Hematopoietic multipotent progenitor cell treated with erythropoietin and hydrocortisone succinate and interleukin-3 and kit ligand, for 17 days (in vitro differentiated cells): ENCODE measurements at places on chromosomes 11 and 22.

- DNase-seq, result no peak
Measured at GRCh38 chr11:106400949-106401570, 323.6 kb downstream of the AASDHPPT start.

GRCh38 chr11:63816166-63816565, 2.9 kb downstream of the SPINDOC start:
- no peak for DNase-seq

DNA sequence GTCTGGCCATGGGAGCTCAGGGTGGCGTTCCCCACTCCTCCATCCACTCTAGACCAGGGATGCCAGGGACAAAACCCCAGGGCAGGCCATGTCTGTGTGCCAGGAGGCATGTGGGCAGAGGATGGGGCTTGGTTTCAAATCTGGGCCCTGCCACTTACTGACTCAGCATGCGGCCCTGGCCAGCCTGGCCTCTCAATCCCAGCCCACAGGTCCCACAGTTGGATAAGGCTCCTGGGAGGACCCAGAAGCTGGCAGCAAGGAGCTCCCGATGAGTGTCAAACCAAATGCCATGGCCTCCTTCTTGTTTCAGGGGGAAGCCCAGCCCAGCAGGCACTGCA, 1290.4 kb downstream of the BRD1 start:
- no peak for DNase-seq

DNA sequence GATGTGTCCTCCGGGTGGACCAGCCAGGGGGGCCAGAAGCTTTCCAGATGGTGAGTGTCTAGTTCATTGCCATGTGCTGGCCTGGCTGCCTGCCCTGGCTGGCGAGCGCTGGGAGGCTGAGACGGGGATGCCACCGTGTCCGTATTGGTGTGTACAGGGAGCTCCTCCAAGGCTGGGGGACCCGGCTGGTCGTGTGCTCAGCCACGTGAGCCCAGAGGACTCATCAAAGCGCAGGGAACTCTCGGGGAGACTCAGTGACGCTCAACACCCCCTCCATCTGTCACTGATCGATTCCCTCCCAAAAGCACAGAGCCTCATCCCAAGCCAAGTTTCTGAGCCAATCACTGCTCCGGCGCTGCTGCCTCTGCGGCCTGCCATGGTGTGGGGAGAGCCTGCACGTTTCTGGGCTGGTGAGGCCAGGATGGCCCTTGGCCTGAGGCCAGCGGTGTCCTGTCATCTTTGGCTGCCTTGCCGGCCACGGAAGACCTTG, 423.7 kb downstream of the SHANK2 start:
- no peak for DNase-seq

GRCh38 chr11:88171982-88172381, 3.3 kb downstream of the RAB38 start:
- no peak for DNase-seq

DNA sequence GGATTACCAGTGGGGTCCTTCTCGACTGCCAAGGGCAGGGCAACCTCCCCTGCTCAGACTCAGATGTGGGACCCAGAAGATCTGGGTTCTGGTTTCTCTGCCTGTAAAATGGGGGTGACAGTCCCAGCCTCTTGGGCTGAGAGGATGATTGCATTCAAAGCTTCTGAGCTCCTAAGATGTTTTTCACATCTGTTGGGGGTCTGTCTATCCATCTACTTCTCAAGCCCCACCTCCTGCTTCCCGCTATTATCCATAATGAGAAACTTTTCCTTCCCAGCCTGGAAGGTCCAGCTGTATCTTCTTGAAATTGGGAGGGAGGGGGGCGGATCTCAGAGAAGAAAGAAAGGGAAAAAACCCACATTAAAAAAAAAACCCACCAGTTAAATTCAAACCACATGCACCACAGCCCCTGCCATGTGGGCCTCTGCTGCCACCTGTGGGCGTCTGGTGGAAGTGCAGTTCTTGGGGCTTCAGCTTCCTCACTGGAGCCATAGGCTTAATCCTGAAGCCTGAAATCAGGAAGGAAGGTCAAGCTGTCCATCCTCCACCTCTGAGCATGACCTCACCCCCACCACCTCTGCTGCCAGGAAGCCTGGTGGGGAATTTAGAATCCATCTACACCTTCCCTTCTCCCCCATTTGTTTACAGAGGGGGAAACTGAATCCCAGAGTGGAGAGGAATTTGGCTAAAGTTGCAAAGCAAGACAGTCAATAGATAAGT, 27.3 kb downstream of the ARHGEF17 start:
- peak; percentile 75 for DNase-seq

- no peak for DNase-seq
Measured at GRCh38 chr11:119513131-119513805, 90.3 kb upstream of the THY1 start.

GRCh38 chr11:132941024-132941646, 591.2 kb downstream of the OPCML start:
- DNase-seq, result peak; percentile 5

DNA sequence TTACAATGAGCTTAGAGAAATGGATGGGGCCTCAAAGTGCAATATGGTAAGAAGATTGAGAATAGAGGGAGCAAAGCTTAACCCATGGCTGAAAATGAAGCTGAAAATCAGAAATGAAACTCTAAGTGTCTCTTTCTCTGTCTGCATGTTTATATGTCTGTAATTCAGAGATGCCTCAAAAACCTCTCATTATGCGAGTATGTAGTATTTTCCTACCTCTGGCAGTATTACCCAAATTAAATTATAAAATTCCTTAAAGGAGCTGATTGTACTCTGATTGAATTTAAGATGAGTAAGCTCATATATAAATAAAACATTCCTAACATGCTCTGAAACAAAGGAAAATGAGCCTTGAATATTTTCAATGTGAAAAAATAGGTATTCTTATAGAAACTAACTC, 39.8 kb upstream of the PRSS23 start:
- DNase-seq, result no peak

DNA sequence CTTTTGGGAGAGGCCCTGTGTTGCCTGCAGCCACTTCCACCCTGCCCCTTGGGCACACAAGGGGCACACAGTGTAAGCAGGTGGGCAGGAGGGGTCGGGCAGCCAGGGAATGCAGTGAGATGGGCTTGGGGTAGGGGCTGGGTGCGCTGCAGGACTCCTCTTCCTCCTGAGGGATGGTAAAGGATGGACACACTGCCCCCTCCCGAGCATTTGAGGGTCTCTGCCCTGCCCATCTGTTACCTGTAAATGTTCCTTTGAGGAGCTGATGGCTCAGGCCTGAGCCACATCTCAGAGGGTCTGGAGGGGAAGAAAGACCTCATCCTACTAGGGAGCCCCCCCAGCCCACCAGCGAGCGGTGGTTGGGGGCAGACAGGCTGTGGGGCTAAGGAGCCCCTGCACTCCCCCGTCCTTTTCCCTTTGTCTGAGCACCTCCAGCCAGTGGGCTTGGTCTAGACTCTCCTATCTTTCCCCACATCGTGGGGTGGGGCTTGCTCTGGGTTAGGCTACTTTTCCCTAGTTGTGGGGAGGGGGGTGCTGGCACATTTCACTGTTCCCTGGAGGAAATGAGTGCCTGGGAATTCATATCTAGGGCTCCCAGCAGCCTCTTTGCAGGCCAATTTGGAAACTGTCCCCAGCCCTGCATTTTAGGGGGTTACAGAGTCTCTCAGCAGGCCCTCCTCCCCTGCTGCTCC, 1.7 kb upstream of the TSSC4 start:
- no peak for DNase-seq

- DNase-seq, result peak; percentile 67
Measured at GRCh38 chr11:70467201-70468085, 69.1 kb downstream of the CTTN start.

DNA sequence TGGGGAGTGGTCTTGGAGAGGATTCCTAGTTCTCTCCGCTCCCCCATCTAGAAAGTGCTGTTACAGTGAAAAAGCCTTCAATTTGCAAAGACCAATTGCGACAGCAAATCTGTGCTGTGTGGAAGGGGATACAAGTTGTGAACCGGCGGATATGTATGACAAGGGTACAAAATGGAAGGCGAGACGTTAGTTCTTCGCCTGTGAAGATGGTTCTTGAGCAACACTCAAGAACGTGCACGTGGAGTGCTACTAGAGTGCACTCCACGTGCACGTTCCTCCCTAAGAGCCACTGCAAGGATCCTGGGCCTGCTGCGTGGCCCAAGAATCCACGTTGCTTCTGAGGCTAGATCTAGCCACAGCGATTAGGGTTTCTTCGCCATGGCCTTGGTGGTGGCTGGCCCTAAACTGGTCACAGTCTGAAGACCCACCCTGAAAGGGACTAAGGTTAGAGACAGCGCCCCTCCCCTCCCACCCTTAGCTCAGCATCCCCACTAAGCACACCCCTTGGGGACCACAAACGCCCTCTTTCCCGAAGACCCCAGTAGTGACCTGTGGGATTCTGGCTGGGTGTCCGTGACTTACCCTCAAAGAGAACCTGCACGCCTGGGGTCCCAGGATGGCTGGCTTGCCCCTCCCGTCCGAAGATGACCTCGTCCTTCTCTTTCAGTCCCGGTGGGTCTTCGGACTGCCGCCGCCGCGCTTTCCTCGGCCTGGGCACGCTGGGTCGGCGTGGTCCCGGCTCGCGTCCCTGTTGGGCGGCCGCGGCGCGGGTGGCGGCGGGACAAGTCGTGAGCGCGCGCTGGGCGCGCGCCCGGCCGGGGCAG, 519 bp upstream of the PDE3B start:
- no peak for DNase-seq

DNA sequence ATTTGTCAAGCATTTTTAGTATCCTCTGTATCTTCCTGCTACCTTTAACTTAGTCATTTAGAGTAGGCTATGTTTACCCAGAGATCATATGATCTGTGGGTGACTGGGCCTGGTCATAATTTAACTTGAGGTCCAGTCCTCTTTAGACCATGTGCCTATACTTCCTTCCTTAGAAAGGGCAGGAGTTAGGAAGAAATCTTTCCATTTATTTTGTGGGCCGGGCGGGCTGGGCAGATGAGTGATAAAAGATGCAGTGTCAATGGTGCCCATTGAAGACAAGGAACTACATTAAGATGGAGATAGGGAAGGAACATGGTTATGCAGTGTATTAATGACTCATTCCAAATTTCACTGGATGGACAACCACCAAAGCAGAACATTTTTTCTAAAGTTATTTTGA, 30.9 kb upstream of the PDE3B start:
- DNase-seq, result no peak

- no peak for DNase-seq
Measured at GRCh38 chr11:21412652-21413383, 743.4 kb downstream of the NELL1 start.

DNA sequence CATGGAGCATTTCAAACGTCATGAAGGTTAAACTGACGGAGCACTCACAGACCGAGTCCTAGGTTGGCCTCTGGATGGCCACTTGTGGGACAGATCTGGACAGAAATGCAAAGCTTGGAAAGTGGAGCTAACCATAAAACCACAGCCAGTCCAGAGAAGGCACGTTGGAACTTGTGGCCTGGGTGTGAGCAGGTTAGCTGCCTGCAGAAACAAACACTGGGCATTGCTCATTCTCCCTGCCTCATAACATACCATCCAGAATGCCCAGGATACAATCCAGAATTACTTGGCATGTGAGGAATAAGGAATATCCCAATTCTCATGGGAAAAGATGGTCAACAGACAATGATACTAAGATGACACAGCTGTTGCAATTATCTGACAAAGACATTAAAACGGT, 1005.0 kb downstream of the TBC1D22A start:
- DNase-seq, result no peak

GRCh38 chr11:134815404-134815803, 403.4 kb upstream of the B3GAT1 start:
- DNase-seq, result no peak

GRCh38 chr11:37560346-37560745, 962.3 kb upstream of the RAG2 start:
- no peak for DNase-seq

GRCh38 chr11:79431535-79431934, 9.3 kb downstream of the TENM4 start:
- DNase-seq, result no peak

GRCh38 chr11:33695051-33695566, 5.5 kb downstream of the C11orf91 start:
- no peak for DNase-seq

- no peak for DNase-seq
Measured at GRCh38 chr11:34483106-34483874, 30.3 kb downstream of the ELF5 start.

- DNase-seq, result no peak
Measured at GRCh38 chr11:68854273-68854958, 12.7 kb upstream of the CPT1A start.

DNA sequence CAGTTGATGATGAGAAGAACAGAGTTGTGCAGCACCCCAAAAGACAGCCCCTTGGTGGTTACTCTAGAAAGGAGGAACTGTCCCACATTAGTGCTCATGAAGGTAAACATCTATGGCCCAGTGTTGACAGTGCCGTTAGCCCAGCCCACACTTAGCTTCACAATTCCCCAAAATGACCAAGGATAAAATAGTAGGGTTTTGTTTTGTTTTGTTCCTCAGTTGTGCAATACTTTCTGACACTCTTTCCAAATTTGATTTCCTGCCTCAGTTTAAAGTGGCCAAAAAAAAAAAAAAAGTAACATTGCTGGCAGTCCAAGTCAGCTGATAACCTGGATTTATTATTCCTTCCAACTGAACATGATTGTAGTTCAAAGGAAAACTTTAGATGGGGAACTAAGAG, 269.4 kb downstream of the TMEM135 start:
- no peak for DNase-seq

GRCh38 chr11:1879941-1880720, 11.6 kb downstream of the PRR33 start:
- no peak for DNase-seq

- DNase-seq, result no peak
Measured at GRCh38 chr22:32333769-32334659, 23.7 kb upstream of the RFPL3 start.

GRCh38 chr22:32680277-32680676, 121.2 kb upstream of the TIMP3 start:
- no peak for DNase-seq

- no peak for DNase-seq
Measured at GRCh38 chr11:24688981-24689380, 192.1 kb downstream of the LUZP2 start.

DNA sequence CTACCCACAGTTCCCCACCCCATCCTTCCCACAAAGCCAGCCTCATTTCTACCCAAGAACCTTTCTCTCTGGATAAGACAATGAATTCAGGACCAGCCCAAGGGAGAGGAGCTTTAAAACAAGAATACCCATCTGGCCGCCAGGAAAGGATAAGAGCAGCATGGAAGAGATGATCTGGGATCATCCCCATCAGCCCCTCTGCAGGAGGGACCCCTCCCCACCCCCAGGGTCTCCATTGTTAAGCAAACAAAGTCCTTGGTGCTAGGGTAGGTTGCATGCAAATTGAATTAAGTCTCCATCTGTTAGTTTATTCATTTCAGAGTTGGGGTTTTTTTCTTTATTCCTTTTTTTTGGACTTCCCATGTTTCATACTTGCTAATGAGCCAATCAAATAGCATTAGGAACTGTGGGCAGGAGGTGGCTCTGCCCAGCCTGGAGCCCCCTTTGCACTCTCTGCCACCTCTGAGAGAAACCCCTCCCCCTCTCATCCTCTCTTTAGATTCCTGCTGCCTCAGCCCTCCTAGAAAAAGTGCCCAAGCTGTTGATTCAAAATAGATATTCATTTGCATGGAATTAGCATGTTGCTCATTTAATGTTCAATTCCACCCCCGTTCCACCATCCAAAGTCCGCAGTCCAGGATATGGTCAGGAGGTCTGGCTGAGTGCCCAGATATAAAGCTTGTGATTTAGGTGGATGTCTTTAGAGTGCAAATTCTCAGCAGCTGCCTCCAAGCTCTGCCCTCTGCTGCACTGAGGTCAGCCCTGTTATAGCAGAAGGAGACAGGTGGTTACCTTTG, 138.5 kb upstream of the NCAM1 start:
- no peak for DNase-seq
